SW 1271 (cell line): ENCODE measurements at places on chromosomes 12 and 14.

- DNase-seq, result no peak
Measured at GRCh38 chr12:110726028-110726427, 16.7 kb downstream of the PPP1CC start.

- no peak for DNase-seq
Measured at GRCh38 chr12:47077206-47078085, 2.0 kb upstream of the PCED1B start.

DNA sequence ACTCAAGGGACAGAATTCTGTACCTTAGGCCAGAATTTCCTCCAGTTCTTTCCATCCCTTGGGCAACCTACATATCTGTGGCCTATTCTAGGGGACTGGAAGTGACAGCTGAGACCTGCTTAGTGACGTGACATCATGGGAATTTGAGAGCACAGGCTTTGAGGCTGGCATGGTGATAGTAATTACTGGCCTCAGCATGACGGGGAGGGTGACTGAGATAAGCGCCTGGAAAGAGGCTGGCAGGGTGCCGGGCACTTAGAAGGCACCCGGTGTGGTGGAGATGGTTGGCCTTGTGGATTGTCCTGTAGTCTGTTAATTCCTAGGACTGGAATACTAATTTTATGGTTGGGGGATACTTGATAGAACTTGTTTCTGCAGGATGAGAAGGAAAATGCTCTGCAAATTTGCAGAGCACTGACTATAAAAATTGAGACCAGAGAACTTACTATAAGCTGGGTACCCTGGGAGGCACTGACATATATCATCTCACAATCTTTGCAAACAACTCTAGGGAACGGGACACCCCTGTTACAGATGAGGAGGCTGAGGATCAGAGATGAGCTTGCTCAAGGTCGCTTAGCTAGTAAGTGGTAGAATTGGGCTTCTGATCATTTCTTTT, 42.2 kb upstream of the TBX3 start:
- no peak for DNase-seq

DNA sequence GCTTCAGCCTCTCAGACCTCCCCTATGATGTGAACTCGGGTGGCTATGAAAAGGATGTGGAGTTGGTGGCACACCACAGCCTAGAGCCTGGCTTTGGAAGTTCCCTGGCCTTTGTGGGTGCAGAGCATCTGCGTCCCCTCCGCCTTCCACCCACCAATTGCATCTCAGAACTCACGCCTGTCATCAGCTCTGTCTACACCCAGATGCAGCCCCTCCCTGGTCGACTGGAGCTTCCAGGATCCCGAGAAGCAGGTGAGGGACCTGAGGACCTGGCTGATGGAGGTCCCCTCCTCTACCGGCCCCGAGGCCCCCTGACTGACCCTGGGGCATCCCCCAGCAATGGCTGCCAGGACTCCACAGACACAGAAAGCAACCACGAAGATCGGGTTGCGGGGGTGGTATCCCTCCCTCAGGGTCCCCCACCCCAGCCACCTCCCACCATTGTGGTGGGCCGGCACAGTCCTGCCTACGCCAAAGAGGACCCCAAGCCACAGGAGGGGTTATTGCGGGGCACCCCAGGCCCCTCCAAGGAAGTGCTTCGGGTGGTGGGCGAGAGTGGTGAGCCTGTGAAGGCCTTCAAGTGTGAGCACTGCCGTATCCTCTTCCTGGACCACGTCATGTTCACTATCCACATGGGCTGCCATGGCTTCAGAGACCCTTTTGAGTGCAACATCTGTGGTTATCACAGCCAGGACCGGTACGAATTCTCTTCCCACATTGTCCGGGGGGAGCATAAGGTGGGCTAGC, 7.0 kb upstream of the RPS26 start:
- no peak for DNase-seq

GRCh38 chr14:71194251-71194650, 287.0 kb downstream of the PCNX1 start:
- no peak for DNase-seq

GRCh38 chr12:133234971-133235370, 706 bp downstream of the ANHX start:
- no peak for DNase-seq

DNA sequence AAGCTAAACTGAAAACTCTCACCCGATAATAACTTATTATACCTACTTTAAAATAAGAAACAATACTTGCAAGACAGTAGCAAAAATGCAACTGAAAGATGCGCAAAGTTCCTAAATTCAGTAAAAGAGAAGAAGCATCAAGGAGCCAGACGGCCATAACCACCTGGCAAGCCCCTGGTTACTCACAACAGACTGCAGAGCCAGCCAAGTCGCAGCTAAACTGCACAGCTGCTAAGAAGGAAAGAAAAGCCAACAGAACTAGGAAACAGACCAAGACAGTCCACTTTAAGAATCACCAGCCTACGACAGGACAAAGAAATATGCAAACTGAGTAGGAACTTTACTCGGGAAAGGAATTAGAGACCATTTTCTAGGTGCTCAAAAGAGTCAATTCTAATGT, 127.9 kb downstream of the TMTC1 start:
- no peak for DNase-seq

GRCh38 chr12:88960213-88960878, 380.1 kb upstream of the KITLG start:
- DNase-seq, result no peak

- no peak for DNase-seq
Measured at GRCh38 chr12:107492393-107493134, 193.0 kb upstream of the PWP1 start.

- no peak for DNase-seq
Measured at GRCh38 chr14:24096545-24097181, 2.6 kb downstream of the PCK2 start.

DNA sequence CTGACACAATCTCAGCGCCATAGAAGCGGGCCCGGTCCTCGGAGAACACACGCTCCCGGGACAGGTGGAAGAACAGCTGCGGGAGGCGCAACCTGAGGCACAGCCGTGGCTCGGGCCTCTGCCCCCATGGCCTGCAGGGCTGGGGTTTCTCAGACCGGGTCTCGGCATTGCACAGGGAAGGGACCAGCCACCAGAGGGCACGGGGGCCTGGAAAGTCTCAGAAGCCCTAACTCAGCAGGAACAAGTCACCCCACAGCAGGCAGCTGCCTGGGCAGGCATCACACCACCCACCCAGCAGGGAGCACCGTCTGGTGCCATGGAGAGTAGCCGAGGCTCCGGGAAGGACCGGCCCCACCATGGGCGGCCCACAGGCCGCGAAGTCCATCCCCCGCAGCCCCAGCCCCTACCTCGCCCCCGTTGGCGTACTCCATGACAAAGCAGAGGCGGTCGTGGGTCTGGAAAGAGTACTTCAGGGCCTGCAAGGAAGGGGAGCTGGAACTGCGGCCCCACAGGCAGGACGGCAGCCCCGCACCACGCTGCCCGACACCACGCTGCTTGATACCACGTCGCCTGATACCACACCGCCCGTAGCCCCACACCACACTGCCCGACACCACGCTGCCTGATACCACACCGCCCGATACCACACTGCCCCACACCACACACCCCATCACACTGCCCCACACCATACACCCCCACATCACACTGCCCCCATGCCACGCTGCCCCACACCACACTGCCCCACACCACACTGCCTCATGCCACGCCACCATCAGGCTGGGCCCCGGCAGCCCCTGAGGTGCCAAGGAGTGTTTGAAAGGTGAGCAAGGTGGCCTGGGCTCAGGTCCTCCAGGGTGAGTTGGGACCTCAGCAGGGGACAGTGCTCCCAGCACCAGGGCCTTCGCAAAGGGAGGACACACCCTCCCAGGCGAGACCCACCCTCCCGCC, 20.8 kb downstream of the SIVA1 start:
- no peak for DNase-seq

- DNase-seq, result no peak
Measured at GRCh38 chr12:27220055-27220987, 23.8 kb upstream of the STK38L start.

- DNase-seq, result no peak
Measured at GRCh38 chr12:115008929-115009328, 325.0 kb upstream of the TBX3 start.

DNA sequence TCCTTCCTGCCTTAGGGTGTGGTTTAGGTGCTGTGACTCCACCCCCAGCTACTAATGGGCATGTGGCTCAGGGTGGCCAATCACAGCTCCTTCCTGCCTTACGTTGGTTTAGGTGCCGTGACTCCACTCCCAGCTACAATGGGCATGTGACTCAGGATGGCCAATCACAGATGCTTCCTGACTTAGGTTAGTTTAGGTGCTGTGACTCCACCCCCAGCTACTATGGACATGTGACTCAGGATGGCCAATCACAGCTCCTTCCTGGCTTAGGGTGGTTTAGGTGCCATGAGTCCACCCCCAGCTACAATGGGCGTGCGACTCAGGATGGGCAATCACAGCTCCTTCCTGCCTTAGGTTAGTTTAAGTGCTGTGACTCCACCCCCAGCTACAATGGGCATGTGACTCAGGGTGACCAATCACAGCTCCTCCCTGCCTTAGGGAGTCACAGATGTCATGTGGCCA, 163.9 kb downstream of the TBX5 start:
- no peak for DNase-seq

DNA sequence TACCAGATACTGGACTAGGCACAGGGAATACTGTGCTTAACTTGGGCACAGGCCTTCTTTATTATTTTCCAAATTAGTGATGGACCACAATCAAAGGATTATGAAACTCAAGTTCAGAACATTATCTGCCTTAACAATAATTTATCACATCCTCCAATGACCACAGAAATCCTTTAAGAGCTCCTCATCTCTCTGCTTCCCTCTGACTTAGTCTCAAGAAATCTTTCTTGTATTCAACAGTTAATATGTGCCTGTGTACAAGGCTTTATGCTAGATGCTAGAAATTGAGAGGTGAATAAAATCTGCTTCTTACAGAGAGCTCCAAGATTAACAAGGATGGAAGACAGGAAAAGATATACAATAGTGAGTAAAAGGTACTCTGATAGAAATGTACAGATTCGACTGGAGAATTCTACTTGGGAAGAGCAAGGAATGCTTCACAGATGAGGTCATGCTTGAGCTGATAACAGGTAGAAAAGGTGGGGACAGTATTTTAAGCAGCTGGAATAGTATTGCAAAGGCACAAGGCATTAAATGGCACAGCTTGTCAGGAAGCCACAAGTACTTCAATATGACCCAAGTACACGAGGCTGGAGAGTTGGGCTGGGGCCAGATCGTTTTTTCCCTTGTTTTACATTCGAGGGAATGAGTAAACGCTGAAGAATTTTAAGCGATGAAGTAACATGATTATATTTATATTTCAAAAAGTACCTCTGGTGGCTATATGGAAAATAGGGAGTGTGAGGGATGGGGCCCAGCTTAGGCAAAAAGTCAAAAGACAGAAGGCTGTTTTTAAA, 55.1 kb upstream of the ARID2 start:
- DNase-seq, result peak; percentile 10

GRCh38 chr12:80777587-80777986, 60.9 kb downstream of the MYF5 start:
- no peak for DNase-seq

DNA sequence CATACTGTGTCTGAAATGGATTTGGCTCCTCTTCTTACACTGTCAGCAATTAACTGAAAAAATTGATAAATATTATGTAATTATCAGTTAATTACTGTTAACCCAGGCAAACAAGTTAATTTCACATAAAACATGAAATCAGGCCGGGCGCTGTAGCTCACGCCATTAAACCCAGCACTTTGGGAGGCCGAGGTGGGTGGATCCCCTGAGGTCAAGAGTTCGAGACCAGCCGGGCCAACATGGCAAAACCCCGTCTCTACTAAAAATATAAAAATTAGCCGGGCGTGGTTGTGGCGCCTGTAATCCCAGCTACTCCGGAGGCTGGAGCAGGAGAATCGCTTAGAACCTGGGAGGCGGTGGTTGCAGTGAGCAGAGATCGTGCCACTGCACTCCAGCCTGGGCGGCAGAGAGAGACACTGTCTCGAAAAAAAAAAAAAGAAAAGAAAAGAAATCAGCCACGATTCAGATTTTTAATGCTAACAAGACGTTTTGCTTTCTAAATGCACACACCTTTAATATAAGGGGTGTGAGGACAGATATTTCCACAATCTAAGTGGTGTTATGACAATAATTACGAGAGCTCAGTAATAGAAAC, 473 bp upstream of the TMEM19 start:
- no peak for DNase-seq

- no peak for DNase-seq
Measured at GRCh38 chr12:4763549-4763948, 43.3 kb downstream of the GALNT8 start.

DNA sequence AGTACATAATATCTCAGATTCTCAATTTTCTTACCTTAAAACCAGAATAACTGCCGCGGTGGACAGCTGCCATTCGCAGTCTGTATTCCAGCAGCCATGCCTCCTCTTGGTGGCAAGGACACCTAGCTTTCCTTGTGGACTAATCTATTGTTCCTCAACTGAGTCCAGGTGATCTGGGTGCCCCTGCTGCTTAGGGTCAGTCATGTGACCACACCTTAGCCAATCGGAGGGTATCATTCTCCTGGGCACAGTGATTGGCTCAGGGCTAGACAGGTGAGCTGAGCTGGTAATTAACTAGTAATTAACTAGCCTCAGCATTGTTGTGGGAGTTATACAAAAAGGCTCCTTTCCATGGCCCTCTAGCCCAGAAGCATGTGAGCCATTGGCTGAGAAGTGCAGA, 55.0 kb downstream of the RIMBP2 start:
- DNase-seq, result no peak

- no peak for DNase-seq
Measured at GRCh38 chr12:1716911-1717310, 26.0 kb downstream of the ADIPOR2 start.

DNA sequence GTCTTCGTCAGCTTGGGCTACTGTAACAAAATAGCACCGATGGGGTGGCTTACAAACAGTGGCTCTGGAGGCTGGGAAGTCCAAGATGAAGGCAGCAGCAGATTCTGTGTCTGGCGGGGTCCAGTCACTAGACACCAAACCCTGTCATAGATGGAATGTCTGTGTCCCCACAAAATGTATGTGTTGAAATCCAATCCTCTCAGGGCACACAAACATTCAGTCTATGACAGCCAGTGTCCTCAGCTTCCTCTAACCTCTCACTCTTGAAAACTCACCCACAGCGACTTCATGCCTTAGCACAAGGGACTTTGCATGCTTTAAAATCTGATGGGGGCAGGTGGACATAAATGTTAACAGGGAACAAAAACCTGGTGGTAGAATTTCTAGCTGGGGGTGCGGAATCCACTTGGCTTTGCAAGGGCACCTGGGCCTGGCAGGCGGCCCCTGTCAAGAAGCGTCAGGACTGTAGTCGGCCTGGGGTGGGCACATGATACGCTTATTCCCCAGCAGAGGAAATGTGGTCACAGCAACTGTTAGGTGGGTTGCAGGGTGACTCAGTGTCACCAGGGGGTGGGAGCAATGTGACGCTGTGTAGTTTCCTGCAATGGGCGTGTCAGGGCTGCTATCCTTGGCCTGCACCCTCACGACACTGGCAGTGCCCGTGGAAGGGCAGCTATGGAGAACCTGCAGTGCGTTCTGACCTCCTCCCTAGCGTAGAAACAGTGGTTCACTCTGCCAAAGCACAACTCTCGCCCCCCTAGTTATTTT, 17.7 kb downstream of the RIN3 start:
- DNase-seq, result no peak

DNA sequence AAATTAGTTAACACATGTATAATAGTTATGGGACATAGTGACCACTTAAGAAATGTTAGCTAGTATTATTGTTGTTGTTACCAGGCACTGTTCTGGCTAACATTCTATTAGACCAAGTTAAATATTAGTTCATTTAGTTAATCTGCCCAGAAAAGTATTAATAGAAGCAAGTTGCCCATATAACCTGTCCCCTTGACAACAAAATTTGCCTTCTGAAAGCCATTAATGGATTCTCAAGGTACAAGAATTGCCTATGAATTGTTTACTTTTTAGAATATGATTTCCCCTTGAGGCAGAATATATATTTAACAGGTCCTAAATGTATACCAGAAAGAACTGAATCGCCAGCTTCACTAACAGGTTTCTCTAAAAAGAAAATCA, 167.3 kb upstream of the TMCC3 start:
- DNase-seq, result no peak
